ENCODE measurements at places on chromosomes 3 and 15.
A peak's percentile ranks its signal among the peaks of the same experiment; 100 is the strongest.

DNA sequence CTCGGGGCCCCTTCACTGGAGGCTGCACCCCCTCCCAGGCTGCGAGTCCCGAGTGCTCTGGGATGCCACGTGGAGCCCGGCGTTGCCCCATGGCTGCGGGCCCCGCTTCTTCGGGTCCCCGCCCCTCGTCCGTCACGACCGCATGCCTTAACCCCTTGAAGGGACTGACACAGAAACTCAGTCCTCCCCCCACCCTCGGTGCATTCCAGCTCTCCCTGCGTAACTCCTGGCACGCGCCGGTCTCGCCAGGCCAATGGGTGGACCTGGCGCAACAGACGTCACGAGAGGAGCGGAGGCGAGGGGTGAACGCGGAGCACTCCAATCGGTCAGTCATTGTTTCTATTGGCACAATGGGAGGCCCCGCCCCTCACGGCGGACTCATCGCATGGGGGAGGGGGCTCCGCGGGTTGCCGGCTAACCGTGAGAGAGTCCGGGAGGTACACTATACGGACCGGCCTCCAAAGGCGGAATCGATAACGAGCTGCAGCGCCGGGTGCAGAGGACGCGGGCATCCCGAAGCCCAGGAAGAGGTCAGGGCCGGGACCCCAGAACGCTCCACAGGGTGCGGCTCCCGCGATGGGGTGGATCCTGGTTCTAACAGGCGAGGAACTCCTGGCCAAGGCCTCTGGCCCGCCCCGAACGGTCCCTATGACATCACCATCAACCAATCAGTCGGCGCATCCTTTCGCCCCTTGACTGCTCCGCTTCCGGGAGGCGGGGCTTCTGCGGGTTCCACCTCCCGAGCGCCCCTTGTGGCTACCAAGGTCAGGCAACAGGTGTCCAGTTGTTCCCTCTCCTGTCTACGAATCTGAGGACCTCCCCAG lies 1.0 kb upstream of the CELSR3 start:
- DNase-seq: peak; percentile 99

DNA sequence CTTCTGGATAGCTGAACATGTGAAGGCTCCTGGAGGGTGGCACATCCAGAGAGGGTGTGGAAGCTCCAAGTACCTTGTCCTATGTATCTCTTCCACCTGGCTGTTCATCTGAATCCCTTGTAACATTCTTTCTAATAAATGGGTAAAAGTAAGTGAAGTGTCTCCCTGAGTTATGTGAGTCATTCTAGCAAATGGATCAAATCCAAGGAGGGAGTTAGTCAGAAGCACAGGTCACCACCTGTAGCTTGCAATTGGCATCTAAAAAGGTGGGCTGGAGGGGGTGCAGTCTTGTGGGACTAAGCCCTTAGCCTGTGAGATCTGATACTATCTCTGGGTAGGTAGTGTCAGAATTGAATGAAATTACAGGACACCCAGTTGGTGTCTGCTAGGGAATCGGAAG lies 71.0 kb downstream of the WWTR1 start:
- DNase-seq: no peak

DNA sequence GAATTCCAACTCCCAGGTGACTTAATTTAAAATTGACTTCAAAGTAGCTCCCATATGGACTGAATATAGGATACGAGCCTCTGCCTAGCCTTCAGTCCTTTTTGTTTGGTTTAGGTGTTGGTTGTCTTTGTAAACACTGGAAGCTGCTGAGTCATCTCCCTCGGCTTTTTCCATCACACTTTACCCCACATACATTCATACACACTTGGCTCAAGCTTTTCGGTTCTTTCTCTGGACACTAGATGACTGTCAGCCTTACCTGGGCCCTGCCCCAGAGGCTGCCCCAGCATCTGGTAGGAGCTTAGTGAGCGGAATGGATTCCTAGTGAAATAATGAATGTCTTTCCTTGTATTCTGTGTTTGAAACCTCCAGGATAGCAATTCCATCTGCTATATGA lies 201.5 kb upstream of the IL12A start:
- DNase-seq: no peak

DNA sequence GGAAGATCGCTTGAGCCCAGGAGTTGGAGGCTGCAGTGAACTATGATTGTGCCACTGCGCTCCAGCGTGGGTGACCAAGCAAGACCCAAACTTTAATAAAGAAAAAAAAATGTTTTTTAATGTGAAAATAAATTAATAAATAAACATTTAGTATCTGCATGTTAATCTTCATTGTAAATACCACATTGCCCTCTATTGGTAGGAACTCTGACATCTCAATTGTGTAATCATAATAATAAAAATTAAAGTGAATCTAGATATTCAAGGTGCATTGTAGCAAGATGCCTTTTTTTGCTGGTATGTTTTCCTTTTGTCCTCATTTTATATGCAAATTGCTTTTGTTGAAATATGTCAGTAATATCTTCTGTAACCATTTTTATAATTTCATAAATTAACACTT lies 95.0 kb upstream of the LIMD1 start:
- DNase-seq: peak; percentile 62

DNA sequence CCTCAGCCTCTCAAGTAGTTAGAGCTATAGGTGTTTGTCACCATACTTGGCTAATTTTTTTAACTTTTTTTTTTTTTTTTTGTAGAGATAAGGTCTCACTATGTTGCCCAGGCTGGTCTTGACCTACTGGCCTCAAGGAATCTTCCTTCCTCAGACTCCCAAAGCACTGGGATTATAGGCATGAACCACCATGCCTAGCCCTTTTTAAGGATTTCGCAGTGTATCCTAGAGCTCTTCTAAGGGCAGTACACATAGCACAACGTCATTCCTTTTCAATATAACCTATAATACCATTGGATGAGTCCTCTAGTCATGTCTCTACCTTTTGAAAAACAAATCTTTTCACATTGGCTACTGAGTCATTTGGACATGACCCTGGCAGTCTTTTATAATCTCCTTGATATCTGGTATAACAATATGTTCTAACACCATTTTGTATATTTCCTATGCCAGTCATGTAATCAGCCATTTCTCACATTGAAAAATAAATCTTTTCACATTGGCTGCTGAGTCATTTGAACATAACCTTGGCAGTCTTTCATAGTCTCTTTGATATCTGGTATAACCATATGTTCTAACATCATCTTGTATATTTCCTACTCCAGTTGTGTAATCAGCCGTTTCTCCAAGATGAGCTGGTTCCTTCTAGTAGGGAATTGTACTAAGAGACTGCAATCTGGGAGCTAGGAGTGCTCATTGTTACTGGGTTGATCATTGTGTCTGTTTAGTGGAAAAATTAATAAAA lies 944.7 kb downstream of the MCTP2 start:
- DNase-seq: no peak

DNA sequence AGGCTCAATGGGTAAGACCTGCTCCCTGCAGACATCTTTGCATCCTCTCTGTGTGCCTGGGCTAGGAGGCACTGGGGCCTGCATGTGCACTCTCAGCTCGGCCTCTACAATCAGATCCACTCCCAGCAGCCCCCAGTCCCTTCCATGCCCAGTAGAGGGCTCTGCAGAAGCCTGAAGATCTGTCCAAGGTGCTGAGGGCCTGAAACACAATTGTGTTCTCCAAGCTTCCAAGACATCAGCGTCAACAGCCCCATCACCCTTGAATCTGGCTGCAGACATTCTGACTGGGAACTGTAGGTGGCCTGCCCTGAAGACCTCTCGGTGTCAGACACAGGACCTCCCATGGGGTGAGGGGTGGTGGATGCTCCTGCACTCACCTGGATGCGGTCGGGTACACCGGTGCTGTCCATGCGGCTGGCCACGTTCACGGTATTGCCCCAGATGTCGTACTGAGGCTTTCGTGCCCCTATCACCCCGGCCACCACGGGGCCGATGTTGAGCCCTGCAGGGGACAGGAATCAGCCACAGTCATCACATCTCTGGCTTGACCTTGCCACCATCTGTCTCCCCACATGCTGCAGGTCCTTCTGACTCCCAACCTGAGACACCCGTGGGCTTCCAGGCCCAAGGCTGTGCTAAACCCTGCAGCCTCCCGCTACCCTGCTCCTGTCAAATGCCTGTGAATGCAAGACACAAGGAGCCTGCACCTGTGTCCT lies 84.7 kb downstream of the SEC22A start:
- DNase-seq: peak; percentile 44

GRCh38 chr3:33704891-33705290 lies 13.2 kb downstream of the CLASP2 start:
- no peak for DNase-seq

GRCh38 chr3:62529230-62529629 lies 155.9 kb upstream of the FEZF2 start:
- DNase-seq: peak; percentile 91

GRCh38 chr15:68833700-68834331 lies 13.1 kb upstream of the ANP32A start:
- DNase-seq: no peak

DNA sequence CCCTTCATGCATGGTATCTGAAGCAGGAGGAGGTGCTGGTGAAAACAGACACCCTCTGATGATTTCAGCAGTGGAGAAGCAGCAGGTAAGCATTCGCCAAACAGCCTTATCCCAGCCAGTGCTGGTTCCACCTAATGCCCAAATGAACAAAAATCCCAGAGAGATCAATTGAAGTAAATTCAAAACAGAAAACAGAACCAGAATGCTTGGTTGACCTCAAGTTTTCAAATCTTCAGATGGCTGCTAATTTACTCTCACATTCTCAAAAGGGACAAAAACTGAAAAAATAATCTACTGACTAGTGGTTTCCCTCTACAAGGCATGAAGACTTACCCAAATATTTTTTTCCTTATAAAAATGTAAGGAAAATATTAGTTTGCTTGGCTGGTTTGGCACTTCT lies 87.0 kb upstream of the MYO5C start:
- DNase-seq: no peak

GRCh38 chr15:38049891-38050290 lies 115.5 kb downstream of the TMCO5A start:
- DNase-seq: no peak

DNA sequence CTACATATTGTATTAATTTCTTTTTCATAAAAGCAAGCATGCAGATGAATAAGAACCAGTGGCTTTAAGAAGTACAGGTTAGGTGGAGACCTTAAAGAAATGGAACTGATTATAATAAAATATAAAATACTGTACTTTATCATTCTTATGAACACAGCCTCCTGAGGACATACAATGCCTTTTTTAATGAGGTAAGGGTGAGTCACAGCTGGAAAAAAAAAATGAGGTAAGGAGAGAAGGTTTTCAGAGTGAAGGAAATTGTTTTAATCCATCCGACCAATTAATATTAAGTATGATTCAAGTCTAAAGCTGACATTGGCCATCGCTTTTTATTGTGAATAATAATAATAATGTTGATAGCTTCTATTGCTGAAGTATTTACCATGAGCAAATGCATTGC lies 170.3 kb upstream of the SOX2 start:
- DNase-seq: no peak

- DNase-seq: no peak
Measured at GRCh38 chr15:48939648-48940047, 24.1 kb downstream of the SHC4 start.

DNA sequence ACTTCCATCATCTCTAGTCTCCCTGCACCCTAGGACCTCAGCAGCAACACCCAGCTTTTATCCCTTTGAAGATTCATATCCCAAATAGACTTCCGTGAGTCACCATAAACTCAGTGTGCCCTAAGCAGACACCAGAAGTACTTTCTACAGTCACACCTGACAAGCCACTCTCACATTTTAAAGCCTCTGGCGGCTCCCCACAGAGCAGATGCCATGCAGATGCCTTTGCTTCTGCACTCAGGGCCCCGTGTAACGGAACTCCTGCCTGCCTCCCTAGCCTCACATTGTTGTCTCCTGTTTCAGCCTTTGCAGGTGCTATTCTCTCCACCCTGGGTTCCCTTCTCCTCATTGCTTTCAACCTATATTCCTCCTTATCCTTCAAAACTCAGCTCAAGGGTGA lies 155.5 kb upstream of the SLC24A5 start:
- no peak for DNase-seq

- DNase-seq: no peak
Measured at GRCh38 chr3:146701246-146701645, 96.1 kb upstream of the PLSCR5 start.

- DNase-seq: peak; percentile 25
Measured at GRCh38 chr15:68055224-68055705, 1.1 kb downstream of the PIAS1 start.

DNA sequence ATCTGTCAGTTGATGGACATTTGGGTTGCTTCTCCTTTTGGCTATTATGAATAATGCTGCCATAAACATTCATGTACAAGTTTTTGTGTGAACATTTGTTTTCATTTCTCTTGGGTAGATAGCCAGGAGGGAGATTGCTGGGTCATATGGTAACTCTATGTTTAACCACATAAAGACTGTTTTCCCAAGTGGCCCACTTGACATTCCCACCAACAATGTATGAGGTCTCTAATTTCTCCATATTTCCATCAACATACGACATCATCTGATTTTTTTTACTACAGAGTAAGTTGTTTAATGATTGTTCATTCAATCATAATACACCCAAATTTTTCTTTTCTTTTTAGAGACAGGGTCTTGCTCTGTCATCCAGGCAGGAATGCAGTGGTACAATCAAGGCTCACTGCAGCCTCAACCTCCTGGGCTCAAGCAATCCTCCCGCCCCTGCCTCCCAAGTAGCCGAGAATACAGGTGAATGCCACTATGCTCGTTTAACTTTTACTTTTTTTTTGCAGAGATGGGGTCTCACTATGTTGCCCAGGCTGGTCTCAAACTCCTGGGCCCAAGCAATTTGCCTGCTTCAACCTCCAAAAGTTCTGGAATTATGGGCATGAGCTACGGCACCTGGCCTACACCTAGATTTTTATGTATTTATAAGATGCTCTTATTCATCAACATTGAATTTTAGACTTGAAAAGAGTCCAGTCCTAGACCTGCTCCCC lies 6.8 kb downstream of the IP6K1 start:
- DNase-seq: no peak

DNA sequence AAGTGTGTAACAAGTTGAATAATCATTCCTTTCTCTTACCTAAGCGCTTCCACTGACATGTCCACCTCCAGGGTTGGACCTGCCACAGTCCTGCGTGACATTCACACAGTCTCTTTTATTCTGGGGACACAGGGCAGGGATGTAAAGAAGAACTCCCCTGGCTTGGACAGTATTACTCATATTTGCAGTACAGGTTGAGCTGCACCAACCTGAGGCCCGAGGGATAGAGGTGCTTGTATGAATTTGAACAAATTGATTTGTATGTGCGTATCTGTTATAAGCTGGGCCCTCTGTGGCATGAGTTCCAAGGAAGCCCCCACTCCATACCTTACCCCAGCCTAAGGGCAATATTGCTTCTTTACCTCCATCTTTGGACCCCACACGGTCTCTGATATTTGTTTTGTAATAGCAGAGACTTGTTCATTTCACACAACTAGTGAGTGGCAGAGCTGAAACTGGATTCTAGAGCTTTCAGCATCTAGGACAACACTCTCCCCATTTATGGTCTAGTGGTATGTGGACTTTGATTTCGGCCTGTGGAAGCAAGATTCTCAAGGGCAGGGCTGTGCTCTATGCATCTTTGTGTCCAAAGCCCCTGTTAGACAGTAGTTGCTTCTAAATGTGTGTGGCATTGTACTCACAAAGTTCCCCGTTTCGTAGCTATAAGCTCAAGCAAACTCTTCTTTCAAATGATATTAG lies 39.2 kb downstream of the FAH start:
- DNase-seq: no peak

Data from G401 (cell line).